Occipital lobe (tissue), 3 donors: ENCODE measurements at places on chromosomes 6 and 20. TPM values are rescaled to one million over a fixed set of nuclear protein-coding genes. Genes with fewer than 3 reads are reported as not detected.

DNA sequence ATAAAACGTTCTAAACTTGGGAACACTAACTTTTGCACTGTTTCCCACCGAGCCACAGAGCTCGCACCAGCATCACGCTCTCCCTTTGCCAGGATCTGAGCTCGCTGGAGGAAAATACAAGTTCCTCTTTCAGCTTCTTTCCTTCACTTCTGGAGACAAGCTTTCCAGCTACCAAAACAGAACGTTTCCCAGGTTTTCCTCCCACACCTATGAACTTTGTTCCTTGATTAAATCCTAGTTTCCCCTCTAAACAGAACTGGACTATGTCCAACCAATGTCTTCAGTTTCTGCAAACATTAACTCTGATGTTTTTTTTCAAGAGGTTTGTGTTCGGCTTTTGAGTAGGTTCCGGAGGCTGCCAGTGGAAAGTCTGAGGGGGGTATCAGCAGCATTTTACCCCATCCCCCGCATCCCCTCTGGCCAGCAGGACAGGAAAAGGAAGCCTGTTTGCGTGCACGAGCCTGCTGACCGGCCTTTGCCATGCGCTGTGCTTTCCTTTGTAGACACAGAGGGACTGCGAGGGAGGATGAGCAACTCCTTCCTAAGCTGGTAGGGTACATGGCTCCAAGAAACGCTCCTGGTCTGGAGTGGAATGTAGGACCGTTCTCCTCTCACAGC lies 135.5 kb downstream of the LY86 start:
- DNase-seq: no peak

DNA sequence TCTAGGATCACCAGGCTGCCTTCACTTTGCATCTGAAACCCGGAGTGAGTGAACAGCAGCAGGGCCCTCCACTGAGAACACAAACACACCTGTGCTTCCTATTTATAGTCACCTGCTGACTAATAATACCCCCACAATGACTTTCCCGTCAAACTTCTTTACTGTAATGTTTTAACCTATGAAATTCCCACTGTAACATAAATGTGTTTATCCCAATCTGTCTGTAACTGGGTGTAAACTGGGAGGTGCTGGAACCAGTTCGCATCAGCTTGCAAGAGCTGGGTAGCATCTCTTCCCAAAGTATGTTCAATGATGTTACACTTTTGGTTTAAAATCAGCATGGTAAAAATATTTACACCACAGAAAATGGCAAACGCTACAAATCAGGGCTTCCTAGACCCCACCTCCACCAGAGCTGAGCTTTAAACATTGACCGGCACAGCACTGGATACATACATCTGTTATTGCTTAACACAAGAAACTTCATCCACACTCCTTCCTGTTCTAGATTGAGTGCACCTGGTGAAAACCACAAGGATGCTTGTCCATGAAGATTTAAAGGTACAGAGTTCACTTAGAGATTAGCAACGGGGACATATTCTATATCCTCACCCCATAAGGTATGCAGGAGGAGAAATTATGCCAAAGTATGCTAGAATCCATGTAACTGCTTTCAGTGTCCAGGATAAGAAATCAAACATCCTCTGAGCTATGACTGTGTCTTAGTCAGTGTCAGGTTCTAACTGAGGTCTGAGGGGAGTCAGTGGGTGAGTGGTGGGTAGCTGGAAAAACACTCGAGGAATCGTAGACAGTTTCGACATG lies 79.0 kb downstream of the ALDH8A1 start:
- DNase-seq: no peak

DNA sequence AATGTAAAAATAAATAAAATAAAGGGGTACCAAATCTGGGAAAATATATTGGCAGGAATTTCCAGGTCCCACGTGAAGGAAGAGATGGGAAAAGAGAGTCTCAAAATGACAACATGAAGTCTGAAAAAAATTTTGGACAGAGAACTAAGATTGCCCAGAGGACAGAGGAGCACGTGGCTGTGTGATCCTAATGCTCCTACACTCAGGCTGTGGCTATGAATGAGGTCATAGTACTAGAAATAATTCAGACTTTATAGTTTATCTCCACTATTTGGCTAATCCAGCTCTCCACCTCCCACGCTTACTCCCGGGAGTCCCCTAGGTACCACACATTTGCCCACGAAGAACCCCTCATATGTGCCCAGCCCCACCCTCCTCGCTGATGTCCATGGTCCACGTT lies 42.8 kb upstream of the STMND1 start:
- DNase-seq: no peak

ABHD16B gene
- not detected for total RNA-seq

RIMS1 gene
- total RNA-seq: 456 TPM
